ENCODE measurements at places on chromosomes 5 and 9.

DNA sequence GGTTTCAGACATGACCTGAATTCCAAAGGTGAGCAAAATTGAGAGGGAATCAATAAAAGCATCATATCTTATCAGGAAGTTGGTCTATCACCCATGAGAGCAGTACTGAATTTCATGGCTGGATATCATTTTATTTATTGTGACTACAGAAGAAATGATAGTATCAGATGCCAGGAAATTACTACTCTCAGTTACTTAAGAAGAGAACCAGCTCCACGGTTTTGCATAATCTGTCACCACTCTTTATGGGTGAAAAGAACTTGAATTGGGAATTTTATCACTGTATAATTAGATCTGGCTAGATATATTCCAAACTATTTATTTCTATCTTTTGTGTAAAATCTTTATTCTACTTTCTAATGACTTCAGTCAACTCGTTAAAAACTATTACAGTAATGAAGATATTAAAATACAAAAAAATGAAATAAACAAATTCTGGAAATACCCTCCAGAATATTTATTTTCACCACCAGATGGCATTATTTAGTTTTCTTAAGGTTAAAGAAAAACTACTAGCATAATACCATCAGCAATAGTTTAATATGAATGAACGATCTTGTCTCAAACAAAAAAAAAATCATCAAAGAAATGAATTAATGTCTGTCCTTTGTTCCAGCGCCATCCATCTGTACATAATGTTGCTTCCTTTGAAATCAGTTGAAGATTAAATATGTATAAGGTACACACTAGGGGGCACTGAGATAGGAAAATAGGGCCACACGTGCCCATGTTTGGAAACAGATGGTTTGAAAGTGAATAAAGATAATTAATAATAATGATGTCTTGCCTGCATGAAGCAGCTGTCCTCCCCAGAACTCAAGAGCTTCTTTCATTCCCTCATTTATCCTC, 84.7 kb upstream of the SLCO6A1 start:
- no peak for ATAC-seq

DNA sequence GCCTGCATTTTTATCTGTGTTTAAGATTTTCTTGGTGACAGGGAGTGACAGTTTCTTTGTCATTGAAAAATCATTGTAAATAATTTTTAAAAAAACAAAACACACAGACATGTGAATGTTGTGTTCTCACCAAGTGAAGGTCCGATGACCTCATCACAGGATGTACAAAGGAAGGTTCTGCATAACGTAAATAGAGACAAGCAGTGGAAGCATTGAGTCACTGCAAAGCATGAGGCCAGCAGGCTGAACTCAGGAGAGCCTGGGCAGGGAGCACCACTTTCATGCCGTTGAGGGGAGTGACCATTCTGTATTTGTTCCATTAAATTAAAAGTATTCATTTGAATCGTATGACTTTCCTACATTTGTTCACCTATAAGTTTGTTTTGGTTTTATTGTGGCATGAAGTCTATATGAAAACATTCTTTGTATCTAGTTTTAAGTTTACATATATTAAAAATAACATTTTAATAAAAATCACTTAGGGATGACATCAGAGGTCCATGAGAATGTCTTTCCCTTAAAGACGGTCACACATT, 70.4 kb upstream of the TLE1 start:
- no peak for ATAC-seq

GRCh38 chr9:77546376-77546950, 101.7 kb downstream of the GNA14 start:
- ATAC-seq = no peak

DNA sequence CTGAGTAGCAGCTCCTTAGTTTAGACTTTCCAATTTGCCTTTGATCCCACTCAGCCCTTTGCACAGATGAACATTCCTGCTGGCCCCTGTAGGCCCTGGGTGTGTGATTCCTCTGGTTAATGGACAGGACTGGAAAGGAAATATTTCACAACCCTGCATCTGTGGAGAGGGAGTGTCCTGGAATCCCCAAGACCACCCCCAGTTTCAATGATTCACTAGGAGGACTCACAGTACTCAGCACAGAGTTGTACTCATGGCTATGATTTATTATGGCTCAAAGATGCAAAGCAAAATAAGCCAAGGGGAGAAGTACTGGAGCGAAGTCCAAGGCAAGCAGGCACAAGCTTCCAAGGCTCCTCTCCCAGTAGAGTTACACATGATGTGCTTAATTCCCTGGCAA, 42.4 kb upstream of the TJP2 start:
- no peak for ATAC-seq

DNA sequence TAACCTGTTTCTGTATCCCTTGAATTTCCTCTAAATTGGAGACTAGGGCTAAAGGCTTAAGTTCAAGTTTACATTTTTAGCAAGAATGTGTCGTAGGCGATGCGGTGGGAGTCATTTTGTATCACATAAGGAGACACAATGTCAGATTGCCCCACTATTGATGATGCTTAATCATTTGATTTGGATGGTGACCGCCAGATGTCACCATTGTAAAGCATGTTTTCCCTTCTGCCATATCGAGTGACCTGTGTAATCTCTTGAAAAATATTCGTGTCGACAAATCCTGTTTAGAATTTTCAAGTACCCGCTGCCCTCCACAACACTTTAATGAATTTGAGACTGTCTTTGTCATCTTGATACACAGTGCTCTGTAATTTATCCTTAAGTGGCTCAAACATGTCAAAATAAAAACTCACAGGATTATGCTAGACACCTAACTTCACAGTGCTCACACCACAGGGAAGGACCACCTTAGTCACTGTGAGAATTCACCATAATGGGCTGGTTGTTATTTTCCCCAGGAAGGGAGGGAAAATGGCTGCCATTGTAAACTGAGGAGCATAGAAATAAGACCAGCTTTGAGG, 34.5 kb upstream of the SLC46A2 start:
- ATAC-seq = peak; percentile 40

DNA sequence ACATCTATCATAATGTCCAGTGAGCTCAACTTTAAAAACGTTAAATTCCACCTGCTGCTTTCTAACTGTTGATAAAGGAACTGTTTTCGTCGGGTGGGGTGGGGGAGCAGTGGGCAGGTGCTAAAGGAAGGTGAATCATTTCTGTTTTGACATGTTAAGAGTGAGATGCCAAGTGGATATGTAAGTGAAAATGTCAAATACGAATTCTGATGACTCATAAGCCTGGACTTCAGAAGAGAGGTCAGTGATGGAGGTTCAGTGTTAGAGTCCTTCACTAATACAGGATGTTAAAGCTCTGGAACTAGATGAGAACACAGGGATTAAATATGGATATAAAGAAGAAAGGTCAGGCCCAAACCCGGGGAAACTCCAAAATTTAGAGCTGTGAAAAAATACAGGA, 617.9 kb upstream of the CTNND2 start:
- no peak for ATAC-seq

- no peak for ATAC-seq
These were observed 13.9 kb downstream of the REXO4 start for GRCh38 chr9:133403766-133404453.

DNA sequence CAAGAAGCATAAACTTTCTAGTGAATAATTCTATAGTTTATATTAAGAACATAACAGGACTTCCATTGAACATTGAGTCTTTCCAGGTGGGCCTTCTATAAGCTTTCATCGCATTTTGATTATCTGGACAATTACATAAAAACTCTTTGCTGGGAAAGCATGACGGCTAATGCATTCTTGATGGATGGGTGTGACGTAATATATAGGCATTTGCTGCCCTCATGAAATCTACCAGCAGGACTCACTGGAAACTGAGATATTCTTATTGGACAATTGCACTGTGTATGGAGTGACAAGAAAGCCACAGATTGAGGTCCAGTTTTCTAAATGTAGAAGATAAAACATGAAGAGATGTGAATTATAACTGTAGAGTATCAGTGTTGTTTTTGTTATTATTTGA, 15.0 kb downstream of the PTPRD start:
- no peak for ATAC-seq

GRCh38 chr5:171615705-171616640, 169.6 kb upstream of the SMIM23 start:
- ATAC-seq = no peak

DNA sequence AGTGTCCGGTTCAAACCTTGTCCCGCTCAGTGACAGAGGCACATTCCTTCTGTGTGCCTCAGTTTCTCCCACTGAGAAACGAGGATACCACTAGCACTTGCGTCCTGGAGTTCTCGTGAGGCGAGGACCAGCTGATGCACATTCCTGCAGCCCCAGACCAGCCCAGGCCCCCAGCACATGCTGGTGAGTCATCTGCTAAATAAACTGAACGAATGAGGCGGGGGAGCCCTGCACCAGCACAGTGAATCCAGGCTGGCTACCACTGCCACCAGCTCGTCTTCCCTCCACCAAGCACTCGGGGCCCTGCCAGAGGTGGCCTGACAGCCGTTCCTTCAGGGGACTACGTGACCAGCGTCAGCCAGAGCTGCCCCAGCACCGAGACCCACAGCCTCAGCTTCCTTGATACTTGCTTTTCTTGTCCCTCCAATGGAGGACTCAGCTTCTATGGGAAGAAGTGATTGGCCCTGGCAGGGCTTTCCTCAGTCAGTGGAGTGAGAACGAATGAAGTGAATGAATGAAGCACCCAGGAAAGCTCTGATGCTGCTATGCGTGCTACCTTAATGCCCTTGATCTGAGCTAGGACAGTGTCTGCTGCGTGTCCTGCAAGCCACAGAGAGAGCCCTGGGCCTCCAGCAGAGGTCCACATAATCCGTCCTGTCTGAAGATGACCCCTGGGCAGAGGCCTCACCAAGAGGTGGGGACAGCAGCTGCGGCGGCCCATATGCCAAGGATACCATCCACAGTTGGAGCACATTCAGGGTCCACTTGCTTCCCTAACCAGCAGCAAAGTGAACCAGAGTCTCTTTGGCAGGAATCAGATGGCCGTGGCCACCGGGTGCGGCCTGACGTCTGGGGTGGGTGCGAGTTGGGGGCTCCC, 13.5 kb upstream of the BARX1 start:
- no peak for ATAC-seq

DNA sequence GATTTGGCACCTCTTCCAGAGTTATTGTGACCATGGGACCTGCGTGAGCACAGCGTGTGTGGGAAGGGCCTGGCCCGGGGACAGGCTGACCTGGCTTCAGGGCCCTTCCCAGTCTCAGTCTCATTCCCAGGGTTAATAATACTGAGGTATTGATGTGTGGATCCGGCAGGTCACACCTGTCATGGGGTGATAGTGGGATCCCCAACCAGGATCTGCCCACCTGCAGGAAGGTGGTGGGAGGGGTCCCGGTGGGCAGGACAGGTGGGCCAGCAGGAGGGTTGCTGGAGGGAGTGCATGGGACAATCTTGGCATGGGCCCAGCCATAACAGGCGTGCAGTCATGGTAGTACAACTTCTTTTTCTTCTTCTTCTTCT, 55.4 kb downstream of the COL15A1 start:
- ATAC-seq = no peak

- no peak for ATAC-seq
These were observed 6.7 kb downstream of the CORO2A start for GRCh38 chr9:98185611-98186171.

DNA sequence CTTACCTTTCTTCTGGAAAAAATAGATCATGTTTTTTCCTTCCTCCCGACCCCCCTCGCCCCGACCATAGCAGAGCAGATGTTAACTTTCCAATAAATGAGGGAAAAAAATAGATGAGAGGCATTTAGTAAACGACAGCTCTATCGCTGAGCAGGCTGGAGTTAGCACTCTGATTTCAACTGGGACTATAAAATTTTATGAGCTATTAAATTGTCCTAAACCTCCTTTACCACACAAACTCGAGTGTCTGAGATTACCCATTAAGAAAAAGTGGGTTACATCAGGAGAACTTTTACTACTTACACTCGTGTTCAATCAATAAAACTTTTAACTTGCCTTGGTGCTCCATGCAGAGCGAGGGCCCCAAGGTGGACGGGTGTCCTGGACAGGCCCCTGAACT, 59.8 kb upstream of the RNU6ATAC start:
- no peak for ATAC-seq

GRCh38 chr9:135218331-135219225, 131.1 kb downstream of the OLFM1 start:
- ATAC-seq = no peak

DNA sequence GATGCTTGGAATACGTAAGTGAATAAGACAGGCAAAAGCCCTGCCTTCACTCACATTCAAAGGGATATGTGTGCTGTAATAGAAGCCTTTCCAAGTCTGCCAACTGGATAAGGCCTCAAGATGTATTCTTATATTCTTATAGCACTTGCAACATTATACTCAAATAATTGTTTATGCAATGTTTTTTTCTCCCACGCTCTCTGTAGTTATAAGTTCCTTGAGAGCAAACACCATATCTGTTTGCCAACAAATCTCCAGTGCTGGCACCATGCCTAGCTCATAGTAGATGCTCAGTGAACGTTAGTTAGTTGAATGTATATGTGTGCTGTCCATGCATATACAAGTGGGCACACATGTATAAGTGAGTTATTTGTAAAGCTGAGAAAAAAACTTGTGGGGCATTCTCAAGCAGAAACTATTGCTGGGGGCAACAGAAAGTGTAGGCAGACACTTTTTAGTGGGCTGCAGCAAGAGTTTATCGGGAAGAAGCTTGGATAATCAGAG, 125.1 kb downstream of the RPS23 start:
- ATAC-seq = no peak

GRCh38 chr9:125529589-125530515, 177.2 kb downstream of the MAPKAP1 start:
- ATAC-seq = no peak

- ATAC-seq = no peak
These were observed 4.1 kb downstream of the PCSK5 start for GRCh38 chr9:75894566-75894965.

GRCh38 chr5:116506488-116506887, 68.1 kb downstream of the SEMA6A start:
- no peak for ATAC-seq

DNA sequence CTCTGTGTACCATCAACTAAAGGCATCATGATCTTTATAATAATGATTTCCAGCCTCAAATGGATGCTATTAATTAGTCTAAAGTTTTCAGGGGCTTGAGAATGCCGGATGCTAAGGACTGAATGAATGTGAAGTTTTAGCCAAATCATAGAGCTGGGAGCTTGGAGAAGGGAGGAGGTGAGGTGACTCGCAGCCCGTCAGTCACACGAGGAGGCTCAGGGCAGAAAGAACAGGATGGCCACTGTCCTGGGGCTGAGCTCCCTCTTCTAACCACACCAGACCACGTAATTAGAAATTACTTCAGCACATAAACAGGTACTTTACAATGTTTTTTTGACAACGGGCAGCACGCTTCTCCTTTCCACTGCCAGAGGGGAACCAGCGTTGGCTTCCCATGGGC, 222.6 kb downstream of the NPR3 start:
- ATAC-seq = no peak

GRCh38 chr5:123490974-123491373, 21.0 kb upstream of the CSNK1G3 start:
- ATAC-seq = no peak

Data from activated T-helper 17 cell treated with anti-CD3 and anti-CD28 coated beads, Interleukin-2, amount 50 U/mL, for 72 hours (primary cell).